ENCODE measurements at places on chromosomes 7 and 10. TPM values are rescaled to one million over a fixed set of nuclear protein-coding genes. Genes with fewer than 3 reads are reported as not detected.

GRCh38 chr10:119407254-119407777 lies 135.2 kb downstream of the RGS10 start:
- H3K36me3 ChIP-seq, result no peaks in the 10 kb centered on the region
- no peak overlapping the region for H3K27ac ChIP-seq
- no peaks in the 10 kb centered on the region for H3K27me3 ChIP-seq
- DNase-seq, result no peak
- peaks cover 3% of the 10 kb centered on the region for H3K4me1 ChIP-seq

DNA sequence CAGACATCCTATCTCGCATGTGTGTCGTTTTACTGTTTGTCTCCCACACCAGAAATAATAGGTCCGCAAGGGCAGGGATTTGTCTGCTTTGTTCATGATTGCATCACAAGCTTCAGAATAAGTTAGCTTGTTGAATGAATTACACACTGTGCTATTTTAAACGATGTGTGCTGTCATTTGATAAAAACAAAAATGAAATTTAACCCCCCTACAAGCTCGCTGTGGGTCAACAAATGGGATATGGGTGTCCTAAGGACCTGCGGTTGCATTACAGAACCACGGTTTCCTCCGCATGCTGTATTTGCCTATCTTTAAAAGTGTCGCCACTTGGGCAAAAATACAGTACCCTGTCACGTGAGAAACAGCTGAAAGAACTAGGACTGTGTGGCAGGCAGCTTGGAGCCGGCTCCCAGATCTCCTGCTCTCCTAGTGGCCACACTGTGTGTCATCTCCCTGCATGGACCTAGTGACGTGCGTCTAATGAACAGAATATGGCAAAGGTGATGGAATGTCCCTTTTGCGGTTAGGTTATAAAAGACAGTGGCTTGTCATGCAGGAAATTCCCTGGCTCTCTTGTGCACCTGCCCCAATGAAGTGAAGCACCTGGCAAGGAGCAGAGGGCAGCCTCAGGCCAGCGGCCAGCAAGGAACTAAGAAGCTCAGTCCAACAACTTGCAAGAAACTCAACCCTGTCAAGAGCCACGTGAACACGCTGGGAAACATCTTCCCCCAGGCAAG lies 32.9 kb upstream of the CRYGN start:
- H3K4me3 ChIP-seq, result no peak overlapping the region
- no peak for DNase-seq
- no peaks in the 10 kb centered on the region for H3K27me3 ChIP-seq
- H3K27ac ChIP-seq, result no peak overlapping the region

DNA sequence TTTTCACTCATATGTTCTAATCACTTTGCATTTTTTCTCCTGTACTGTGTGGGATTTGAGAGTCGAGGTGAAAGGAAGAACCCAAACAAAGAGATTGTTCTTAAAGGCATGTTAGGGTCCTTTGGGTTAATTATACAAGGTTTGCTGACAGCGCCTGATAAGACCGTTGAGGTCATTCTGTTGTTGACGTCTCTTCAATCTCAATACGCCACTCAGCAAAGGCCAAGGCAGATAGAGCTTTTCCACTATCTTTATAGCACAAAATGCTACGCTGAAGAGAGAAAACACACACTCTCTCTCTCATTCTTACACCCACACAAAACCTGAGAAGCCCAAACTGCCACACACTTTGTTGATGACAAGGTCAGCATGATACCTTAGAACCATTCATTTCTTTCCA lies 228.7 kb downstream of the CNTNAP2 start:
- no peaks in the 10 kb centered on the region for H3K27me3 ChIP-seq
- no peaks in the 10 kb centered on the region for H3K36me3 ChIP-seq
- no peak overlapping the region for H3K27ac ChIP-seq
- no peaks in the 10 kb centered on the region for H3K4me1 ChIP-seq

- no peak for DNase-seq
- H3K27ac ChIP-seq, result no peak overlapping the region
- peaks cover 7% of the 10 kb centered on the region for H3K4me1 ChIP-seq
Measured at GRCh38 chr7:105879782-105880181, 3.4 kb upstream of the ATXN7L1 start.

- no peak overlapping the region for H3K27ac ChIP-seq
- no peaks in the 10 kb centered on the region for H3K27me3 ChIP-seq
- no peak overlapping the region for H3K4me3 ChIP-seq
- H3K36me3 ChIP-seq, result no peaks in the 10 kb centered on the region
- DNase-seq, result no peak
Measured at GRCh38 chr7:39333701-39334100, 232.5 kb upstream of the YAE1 start.

- H3K4me1 ChIP-seq, result peaks cover 21% of the 10 kb centered on the region
- no peaks in the 10 kb centered on the region for H3K27me3 ChIP-seq
- no peak overlapping the region for H3K4me3 ChIP-seq
- H3K36me3 ChIP-seq, result no peaks in the 10 kb centered on the region
Measured at GRCh38 chr10:71225291-71226058, 13.1 kb downstream of the UNC5B start.

- H3K27me3 ChIP-seq, result no peaks in the 10 kb centered on the region
- H3K4me1 ChIP-seq, result no peaks in the 10 kb centered on the region
- H3K27ac ChIP-seq, result no peak overlapping the region
- DNase-seq, result no peak
- no peak overlapping the region for H3K4me3 ChIP-seq
Measured at GRCh38 chr7:43417455-43417854, 165.5 kb upstream of the STK17A start.

The FOXL3 gene
- 14.5 TPM for total RNA-seq

The FXYD4 gene
- total RNA-seq, result 1.5 TPM

The DTX2 gene
- total RNA-seq, result 200 TPM

The KCP gene
- 0.68 TPM for total RNA-seq

GRCh38 chr7:140235114-140235513 lies 58.3 kb upstream of the KDM7A start:
- no peaks in the 10 kb centered on the region for H3K36me3 ChIP-seq
- no peaks in the 10 kb centered on the region for H3K27me3 ChIP-seq
- H3K4me3 ChIP-seq, result no peak overlapping the region
- DNase-seq, result no peak
- H3K4me1 ChIP-seq, result peaks cover 2% of the 10 kb centered on the region
- no peak overlapping the region for H3K27ac ChIP-seq
